GM23338 (cell line): ENCODE measurements at places on chromosomes 2 and 18.
A peak's percentile ranks its signal among the peaks of the same experiment; 100 is the strongest.

- no peak for DNase-seq
Observed at GRCh38 chr2:180747728-180748127, 232.7 kb upstream of the UBE2E3 start.

GRCh38 chr2:47048801-47049480 lies 106.2 kb downstream of the STPG4 start:
- peak; percentile 57 for DNase-seq

- no peak for DNase-seq
Observed at GRCh38 chr2:127853671-127854070, 4.3 kb downstream of the POLR2D start.

DNA sequence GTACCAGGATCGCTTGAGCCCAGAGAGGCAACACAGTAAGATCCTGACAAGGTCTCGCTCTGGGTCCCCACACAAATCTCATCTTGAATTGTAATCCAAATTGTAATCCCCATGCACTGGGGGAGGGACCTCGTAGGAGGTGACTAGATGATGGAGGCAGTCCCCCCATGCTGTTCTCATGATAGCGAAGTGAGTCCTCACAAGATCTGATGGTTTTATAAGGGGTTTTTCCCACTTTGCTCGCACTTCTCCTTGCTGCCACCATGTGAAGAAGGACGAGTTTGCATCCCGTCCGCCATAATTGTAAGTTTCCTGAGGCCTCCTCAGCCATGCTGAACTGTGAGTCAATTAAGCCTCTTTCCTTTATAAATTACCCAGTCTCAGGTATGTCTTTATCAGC lies 46.0 kb upstream of the SERTAD2 start:
- peak; percentile 60 for DNase-seq

- peak; percentile 60 for DNase-seq
Observed at GRCh38 chr2:101773137-101773536, 75.6 kb downstream of the MAP4K4 start.
